ENCODE measurements at places on chromosomes 16 and 17. TPM values are rescaled to one million over a fixed set of nuclear protein-coding genes. Genes with fewer than 3 reads are reported as not detected.

DNA sequence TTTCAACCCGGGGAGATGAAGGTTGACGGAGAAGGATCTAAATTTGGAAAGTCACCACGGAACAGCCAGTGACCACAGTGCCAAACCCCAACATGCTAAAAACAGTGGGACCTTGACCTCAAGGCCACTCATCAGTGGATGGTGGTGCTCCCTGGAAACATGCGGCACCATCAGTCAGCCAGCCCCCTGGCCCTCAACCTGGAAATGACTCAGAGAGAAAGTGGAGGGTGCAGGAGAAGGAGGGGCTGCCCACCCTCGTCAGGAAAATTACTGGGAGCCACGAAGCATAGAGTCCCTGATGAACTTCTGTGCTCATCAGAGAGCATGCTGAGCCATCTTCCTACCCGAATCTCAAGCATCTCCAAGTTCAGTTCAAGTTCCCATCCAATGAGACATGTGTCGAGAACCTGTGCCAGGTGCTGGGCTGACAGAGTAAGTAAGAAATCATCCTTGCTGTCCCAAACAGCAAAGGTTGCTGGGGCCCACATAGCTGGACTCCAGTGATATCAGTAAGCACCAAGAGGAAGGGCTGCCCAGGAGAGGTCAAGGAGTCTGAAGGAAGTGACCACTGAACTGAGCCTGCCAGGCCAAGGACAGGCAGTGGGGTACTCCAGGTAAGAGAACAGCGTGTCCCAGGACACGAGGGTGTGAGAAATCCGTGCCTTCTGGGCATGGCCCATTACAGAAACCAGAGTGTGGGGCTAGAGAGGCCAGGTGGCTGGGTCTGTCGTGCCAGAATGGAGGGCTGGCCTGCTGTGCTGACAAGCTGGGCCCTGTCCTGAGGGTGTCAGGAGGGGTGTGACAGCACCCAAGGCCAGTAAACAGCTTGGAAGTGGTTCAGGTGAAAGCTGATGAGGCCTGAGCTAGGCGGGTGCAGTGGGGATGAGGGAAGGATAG lies 5.2 kb downstream of the PECAM1 start:
- DNase-seq = peak; percentile 96

- peak; percentile 31 for DNase-seq
These were observed 27.5 kb upstream of the MTSS2 start for GRCh38 chr16:70713342-70713741.

DNA sequence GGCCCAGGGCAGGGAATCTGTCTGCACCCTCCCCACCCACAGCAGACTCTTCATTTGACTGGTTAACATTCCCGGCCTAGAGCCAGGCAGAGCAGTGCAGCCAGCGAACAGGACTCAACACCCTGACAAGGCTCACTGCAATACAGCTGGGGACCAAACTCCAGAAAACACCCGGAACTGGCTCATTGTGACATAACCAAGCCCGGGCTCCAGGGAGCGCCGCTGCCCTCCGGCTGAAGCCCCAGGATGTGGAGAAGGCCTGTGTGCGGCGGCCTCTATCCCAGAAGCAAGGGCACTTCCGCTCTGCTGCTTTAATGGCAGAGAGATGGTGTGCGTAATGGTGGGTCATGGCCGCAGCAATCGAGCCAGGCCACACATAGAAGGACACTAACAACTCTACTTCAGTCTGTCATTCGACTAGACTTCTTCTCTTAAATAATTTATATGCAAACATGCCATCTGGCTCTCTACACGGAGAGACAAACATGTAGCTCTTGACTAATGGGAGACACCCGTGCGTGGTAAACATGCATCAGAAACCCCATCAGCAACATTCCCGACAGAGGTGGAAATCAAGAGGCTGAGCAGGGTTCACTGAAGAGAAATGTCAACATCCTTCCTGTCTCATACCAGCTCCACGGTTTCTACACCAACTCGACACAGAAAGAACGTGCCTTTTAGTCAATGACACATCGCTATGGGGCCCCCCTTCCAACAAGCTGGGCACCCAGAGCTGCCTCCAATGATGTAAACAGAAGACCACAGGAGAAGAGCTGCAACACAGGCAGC lies 18.0 kb downstream of the KLHDC4 start:
- no peak for DNase-seq

GRCh38 chr17:62755141-62755851 lies 52.8 kb downstream of the MARCHF10 start:
- no peak for DNase-seq

Gene SDR42E1
- 1.0 TPM for polyA plus RNA-seq

- DNase-seq = no peak
These were observed 15.1 kb downstream of the BRIP1 start for GRCh38 chr17:61848247-61848646.

DNA sequence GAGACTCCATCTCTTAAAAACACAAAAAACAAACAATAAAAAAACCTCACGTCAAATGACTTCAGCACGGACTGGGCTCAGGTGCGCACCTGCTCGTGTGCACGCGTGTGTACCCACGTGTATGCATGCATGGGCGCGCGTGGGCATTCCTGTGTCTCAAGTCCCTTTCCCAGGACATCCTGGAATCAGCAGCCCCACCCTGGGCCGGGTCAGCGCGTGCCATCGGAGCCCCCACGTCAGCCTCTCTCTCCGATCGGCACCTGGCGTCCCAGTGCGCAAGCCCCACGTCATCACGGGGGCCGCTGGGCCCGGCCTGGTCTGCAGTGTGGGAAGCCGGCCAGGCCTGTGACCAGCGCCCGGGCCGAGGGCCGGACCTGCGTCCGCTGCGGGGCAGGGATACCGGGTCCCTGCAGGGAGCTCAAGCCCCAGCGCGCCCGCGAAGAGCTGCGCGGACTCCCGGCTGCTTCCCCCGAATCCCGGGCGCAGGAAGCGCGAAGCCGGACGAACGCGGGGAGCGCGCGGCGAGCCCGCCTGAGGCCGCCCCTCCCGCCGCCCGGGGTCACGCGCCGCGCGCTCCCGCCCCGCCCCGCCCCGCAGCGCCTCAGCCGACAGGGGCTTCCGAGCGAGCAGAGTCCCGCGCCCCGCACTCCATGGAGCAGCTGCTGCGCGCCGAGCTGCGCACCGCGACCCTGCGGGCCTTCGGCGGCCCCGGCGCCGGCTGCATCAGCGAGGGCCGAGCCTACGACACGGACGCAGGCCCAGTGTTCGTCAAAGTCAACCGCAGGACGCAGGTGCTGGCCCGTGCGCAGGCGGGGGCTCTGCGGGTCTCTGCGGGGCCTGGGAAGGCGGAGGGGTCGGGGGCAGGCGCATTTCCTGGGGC lies at the start of gene FN3K:
TSS of gene FN3K (plus strand) at position 629 of the 880 bp plus-strand sequence. CDS start at position 651, 22 bp downstream.
- peak; percentile 77 for DNase-seq

DNA sequence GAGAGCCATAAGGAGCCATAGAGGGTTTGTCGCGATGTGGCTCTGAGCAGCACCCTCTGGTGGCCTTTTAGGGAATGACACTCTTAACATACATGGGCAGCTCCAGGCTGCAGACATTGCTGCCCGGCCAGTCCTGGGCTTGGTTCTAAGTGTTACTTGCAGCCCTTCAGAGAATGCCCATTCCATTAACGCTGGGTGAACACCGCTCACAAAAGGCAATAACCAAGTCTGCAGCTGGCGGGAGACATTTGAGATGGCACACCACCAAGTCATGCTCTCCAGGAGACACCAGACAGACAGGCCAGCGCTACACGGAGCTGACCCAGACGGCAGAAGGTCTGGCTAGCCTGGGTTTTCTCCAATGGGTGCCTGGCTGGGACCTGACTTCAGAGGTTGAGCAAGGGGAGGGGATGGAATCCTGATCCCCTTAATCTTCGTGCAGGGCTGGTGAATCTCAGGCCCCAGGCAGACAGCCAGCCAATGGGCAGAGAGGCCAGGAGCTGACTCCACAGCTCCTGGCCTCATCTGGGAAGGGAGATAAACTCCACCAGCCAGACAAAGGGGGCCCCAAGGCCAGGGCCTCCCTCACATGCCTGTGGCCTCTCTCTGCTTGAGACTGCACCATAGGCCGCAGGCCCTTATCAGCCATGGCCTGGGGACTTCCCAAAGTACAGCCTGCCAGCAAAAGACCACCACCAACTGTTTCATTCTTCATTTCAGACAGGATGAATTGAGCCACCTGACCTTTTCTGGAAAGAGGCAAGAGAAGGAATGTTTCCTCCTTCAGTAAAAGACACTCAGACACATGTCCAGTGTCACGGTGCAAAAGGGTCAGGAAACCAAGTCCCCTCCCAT lies 58.8 kb downstream of the ZDHHC7 start:
- peak; percentile 74 for DNase-seq

GRCh38 chr16:61858988-61859387 lies 177.2 kb downstream of the CDH8 start:
- no peak for DNase-seq

- DNase-seq = no peak
These were observed 79.4 kb downstream of the LITAF start for GRCh38 chr16:11507350-11507749.

DNA sequence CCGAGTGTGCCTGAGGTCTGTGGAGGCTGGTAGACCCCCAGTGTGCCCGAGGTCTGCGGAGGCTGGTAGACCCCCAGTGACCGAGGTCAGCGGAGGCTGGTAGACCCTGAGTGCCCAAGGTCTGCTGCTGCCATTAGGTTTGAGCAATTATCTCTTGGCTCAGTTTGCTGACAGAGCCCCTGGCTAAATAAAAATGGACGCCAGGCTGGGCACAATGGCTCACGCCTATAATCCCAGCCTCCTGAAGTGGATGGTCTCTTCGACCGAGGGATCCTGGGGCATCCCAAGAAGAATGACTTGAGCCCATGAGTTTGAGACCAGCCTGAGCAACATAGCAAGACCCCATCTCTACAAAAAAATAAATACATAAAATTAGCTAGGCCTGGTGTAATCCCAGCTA lies 98.7 kb upstream of the ZNF469 start:
- no peak for DNase-seq

DNA sequence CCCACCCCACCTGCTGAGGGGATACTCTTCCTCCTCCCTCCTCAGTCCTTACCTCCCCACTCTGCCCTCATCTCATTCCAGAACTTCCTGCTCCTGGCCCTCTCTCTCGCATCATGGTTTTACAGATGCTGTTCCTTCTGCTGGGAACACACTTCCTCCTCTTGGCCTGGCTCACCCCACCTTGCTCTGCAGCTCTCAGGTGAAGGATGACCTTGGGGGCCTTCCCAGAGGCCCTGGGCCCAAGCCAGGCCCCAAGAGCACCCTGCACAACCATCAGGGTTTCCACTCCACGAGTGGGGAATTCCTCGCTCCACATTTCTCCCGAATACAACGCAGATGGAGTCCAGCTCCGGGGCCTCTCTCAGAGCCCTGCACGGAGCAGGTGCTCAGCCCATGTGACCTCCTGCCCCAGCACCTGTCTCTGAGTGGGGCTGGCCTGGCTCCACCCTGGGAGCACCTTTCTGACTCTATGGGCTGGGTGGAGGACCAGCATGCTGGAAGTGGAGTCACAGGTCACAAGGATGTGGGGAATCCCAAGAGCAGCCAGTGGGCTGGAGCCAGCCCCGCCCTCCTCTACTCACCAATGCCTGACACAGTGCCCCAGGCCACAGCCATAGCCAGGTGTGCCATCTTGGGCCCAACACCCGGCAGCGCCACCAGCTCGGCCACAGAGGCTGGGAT lies 4.5 kb downstream of the NTHL1 start:
- DNase-seq = no peak

DNA sequence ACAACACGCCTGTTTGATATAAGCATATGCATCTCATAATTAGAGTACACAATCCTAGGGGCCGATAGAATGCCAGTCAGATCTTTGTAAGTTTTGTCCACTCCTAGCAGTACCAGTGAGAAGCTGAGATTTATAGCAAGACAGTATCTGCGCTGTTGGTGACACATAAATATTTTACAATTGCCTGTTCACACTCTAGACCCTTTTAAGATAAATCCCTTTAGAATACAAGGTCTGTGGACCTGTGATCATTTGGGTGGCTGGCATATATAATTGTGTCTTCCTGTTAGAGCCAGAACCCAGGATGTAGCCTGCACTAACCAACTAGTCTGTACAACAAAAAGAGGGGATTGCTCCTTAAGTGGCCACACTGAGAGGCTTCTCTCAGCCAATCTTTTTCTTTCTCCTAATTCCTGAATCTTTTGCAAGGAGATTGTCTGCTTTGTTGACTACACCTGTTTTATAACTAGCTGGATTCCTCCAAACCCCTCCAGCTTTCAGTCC lies 74.7 kb downstream of the WIPI1 start:
- DNase-seq = no peak

DNA sequence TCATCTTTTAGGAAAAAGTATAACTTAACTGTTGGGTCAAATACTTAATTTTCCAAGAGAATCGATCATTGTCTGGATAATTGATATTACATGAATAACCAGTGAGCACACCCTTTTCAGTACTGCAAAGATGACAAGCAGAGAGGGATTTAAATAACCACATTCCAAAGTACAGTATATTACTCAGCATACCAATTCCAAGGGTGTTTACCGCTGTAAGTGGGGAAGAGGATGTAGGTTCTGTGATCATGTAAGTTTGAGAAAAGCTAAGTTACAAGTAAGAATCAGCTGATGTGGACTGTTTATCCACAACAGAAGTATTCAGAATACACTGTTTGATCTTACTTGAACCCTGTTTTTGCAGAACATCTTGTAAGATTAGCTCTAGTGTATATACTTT lies 6.1 kb downstream of the GDE1 start:
- DNase-seq = no peak

DNA sequence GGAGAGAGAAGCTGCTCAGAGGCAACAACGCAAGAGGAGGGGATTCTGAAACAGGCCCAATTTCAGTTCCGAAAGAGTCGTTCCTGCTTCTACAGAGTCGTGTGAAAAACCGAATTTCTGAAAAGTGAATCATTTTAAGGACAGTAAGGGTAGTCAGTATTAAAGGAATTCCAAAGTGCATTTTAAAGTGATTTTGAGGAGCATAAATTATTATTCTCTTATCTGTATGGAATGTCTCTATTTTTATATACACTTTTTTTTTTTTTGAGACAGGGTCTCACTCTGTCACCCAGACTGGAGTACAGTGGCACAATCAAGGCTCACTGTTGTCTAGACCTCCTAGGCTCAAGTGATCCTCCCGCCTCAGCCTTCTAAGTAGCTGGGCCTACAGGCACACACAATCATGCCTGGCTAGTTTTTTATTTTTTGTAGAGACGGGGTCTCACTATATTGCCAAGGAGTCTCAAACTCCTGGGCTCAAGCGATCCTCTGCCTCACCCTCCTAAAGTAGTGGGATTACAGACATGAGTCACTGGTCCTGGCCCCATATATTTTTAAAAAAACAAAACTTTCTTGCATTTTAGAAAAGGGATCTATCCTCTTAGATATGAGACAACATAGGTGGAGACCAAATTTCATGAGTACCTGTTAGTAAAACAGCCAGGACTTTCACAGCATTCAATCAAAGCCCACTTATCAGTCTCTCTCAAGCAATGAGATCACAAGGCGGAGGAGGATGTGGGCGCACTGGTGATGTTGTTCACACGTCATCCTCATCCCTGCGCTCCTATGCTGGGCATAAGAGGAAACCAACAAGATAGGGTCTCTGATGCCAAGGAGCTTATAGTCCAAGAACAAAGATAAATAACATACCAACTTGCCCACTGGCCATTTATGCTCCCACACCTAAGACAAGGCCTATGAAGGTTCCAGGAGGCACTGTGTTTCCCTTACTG lies 53.2 kb downstream of the SMG6 start:
- DNase-seq = peak; percentile 84
